Motor neuron (in vitro differentiated cells): ENCODE measurements at places on chromosomes 6 and 20. TPM values are rescaled to one million over a fixed set of nuclear protein-coding genes. Genes with fewer than 3 reads are reported as not detected.

The GGTLC1 gene
- total RNA-seq, result not detected in 2 replicates

DNA sequence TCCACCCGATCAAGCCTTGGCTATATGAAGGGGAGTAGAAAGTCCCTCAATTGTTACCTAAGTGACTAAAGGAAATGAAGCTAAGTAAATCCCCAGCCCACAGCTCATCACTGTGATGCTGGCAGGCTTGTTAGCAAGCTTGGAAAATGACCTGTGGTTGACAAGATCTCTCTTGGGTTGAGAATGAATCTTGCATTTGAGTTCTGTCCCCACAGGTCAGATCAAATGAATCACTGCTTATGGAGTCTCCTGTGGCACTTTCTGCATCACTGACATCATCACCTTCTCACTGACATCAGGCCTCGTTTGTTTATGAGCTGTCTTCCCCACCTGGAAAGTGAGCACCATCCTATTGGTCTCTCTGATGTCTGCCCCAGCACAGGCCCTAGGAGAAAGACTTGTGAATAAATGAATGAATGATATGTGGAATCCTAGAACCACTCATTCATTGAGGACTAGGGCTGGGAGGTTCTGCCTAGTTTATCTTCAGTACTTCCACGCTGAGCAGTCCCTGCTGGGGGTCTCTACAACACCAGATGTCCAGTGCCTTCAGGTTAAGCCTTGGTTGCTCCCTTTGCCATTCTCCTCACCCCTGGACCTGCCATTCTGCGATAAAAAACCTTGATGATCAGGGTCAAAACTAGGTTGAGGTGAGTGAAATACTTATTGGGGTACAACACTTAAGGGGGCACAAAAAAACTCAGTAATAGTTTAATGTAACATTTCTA lies 318.4 kb upstream of the MOCS1 start:
- ATAC-seq, result peak; percentile 87

- ATAC-seq, result no peak
Observed at GRCh38 chr6:12733876-12734275, 17.3 kb downstream of the PHACTR1 start.

DNA sequence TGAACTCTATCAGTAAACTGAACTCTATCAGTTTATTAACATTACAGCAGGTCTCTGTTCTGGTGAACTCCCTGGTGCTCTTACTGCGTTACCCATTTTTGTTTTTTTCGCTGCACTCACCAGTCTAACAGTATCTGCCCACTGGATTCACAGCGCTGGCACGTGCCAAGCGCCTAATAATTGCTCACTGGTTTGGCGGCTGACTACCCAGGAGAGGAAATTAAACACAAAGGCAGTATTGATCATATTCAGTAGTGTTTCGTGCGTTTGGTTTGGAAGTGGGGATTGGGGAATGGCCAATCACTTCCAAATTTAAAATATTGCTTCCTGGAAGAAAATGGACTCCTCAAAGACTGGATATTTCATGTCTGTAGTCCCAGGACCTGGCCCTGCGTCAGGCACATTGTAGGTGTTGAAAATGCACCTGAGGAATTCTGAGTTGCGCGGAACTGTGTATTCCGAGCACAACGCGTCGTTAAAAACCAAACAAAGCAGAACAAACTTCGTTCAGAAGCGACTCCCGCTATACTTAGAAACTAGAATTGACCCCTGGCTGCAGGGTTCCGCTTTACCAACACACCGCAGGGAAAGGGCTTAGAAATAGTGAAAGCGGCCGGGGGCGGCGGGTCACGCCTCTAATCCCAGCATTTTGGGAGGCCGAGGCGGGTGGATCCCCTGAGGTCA lies 1.1 kb upstream of the RPS12 start:
- ATAC-seq, result no peak

- ATAC-seq, result no peak
Observed at GRCh38 chr6:2109796-2110195, 135.6 kb downstream of the GMDS start.

DNA sequence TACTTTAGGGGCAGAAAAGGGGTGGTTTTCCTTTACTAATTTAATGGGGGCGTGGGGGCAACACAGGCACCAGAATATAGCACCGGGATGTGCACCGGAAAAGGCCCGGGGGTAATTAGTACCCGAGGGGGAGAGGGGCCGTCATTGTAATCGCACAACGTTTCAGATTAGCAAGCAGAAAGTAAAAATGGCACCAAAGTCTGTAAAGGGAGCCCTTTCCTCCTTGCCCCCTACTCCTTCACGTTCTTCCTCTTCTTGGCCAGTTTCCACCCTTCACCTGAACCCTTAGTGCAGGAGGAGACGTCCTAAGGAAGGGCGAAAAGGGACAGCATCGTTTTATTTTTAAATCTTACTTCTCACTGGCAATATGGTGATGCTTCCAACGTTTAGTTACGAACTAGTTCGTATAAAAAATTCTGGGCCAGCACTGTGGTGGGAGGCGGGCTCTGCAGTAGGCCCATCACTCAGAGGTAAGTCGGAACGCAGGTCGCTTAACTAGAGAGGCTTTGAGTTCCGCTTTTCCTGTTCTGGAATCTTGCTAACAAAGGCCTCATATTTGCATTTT lies 742 bp upstream of the CEP85L start:
- ATAC-seq, result no peak
